ENCODE measurements at places on chromosomes 4 and X. TPM values are rescaled to one million over a fixed set of nuclear protein-coding genes. Genes with fewer than 3 reads are reported as not detected.

- DNase-seq: no peak
Measured at GRCh38 chrX:22147214-22147613, 115.1 kb downstream of the PHEX start.

DNA sequence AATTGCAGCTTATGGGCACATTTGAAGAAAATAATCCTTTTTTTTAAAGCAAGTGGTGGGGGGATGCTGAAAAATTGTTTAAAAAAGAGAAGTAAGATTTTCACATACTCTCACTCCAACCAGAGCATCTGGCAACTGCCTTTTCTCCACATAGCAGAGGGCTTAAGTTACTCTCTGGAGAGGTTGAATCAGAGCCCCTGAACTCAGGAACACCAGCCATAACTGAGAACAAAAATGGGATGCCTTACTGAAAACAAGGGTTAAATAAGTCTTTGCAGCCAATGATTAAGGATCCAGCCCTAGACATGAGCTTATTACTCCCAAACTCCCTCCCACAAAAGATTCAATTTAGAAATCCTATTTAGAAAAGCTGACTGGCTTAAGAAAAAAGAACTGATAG lies 27.5 kb downstream of the CASK start:
- no peak for DNase-seq

DNA sequence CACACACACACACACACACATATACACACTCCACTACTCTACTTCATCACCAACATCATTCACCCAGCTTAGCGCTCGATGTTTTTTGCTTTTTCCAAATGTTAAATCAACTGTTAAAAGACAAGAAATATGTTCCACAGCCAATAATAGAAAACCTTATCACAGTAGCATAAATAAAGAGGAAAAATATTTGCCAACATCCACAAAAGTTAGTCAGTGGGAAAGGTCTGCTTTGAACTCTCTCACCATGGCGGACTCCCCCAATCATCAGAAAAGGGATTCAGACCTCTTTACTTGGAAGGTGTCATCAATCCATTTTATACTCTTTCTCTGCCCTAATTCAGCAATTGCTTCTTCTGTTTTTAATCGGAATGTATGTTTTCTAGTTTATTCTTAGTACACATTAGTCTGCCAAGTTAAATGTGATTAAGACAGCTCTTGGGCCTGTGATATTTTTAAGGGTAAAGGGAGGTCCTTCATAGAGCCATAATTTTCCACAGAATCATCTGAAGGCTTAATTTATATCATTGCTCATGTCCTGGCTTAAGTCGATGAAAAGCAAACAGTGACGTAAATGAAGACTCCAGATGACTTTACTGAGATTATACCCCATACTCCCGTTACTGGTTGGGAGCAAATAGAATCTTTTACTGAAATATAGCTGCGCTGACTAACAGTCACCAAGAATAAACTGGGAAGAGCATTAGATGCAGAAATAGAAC lies 29.7 kb upstream of the LGI2 start:
- DNase-seq: no peak

GRCh38 chr4:23888421-23889319 lies 1.2 kb downstream of the PPARGC1A start:
- DNase-seq: no peak

- no peak for DNase-seq
Measured at GRCh38 chr4:59122626-59123025, 2012.4 kb upstream of the IGFBP7 start.

DNA sequence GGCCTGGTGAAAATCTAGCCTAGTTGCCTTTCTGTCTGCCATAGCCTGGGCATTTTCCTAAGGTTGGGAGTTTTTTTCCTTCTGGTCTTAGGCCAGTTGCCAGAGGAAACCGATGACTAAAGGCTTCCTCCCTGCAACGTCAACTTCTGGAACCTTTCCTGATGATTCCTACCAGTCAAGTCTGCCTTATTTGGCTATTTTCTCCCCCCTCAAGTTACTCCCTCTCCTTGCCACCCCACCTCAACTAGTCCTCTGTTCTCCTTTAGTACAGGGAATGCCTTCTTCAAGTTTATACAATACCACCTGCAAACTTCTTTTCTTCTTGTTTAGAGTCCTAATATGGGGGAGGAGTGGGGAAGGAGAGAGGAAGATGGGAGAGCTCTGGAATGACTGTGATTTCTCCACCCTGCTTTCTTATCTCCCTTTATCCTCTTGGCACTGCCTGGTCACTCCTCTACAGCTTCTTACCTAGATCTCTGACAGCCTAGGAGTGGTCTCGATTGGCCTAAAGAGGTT lies 10.6 kb downstream of the MSN start:
- DNase-seq: peak; percentile 81

Gene PNMA6A
- total RNA-seq: 2.1 TPM

Gene NDUFB11
- 60.7 TPM for total RNA-seq

DNA sequence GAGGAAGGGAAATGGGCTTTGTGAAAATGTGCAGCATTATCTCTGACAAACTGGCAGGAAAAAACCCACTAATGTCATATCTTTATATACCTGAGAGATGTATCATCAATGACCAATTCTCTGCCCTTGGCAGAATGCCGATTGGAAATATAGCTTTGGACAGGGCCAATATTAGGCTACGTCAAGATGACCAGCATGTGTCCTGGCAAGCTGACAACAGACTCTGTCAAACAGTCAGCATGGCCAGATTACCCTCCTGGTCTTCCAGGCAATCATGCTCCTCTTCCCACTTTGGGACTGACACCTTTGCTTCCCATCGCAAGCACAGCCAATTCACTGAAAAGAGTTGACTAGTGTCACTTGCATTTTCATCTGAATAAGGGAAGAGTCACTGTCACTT lies 57.0 kb downstream of the SORBS2 start:
- DNase-seq: no peak

Gene KLHL34
- total RNA-seq: not detected

Gene TMPRSS11D
- not detected for total RNA-seq

DNA sequence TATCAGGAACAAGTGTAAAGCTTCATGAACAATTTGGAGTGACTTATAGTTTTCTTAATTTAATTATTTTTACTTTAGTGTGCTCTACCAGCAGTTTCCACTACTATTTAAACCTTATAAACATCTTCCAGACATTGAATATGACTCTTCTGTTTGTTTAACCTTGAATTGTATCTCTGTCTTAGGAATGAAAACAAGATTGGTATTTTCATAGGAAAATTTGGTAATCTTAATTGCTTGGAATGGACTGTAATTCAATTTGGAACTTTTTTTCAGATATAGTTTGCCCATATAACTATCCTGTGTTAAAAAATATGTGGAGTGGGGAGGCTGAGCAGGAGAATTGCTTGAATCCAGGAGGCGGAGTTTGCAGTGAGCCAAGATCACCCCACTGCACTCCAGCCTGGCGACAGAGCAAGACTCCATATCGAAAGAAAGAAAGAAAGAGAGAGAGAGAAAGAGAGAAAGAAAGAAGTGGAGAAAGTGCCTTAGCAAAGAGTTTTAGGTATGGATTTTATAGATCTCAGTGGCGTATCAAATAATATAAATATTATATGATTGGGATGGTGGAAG lies 242.4 kb downstream of the BMPR1B start:
- no peak for DNase-seq

DNA sequence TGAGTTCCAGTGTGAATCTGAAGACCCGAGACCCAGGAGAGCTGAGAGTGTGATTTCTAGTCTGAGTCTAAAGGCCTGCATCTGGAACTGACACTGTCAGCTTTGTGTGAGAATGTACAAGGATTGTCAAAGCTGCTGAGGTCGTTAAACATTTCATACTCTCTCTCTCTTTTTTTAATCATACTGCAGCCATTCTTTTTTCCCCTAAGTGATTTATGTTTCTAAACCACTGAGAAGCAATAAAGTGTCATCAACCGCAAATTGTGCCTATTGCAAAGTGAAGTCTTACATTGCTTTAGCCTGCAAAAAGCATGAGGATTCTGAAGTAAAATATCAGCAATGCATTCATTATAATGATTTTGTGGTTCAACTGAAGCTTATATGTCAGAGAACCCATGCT lies 106.0 kb downstream of the ASMT start:
- DNase-seq: no peak

Gene CCDC158
- total RNA-seq: not detected

DNA sequence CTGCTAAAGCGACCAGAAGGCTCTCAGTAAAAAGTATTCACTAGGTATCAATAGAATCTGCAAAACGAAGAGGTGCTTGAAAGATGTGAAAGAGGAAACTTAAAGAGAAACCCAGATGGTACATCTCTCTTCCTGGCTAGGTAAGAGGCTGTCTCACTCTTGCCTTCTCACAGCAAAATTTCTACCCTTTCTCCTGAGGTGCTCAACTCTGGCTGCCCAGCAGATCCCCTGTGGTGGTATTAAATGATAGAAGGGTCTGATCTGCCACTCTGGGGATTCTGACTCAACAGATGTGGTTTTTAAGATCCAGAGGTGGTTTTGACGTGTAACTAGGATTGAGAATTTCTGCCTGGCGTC lies 14.9 kb upstream of the TSPAN5 start:
- no peak for DNase-seq

GRCh38 chr4:188190461-188190860 lies 51.2 kb downstream of the TRIML1 start:
- no peak for DNase-seq

Measured in glomerular endothelial cell (primary cell).